CD4-positive, alpha-beta T cell (primary cell): ENCODE measurements at places on chromosomes 16 and 17.

DNA sequence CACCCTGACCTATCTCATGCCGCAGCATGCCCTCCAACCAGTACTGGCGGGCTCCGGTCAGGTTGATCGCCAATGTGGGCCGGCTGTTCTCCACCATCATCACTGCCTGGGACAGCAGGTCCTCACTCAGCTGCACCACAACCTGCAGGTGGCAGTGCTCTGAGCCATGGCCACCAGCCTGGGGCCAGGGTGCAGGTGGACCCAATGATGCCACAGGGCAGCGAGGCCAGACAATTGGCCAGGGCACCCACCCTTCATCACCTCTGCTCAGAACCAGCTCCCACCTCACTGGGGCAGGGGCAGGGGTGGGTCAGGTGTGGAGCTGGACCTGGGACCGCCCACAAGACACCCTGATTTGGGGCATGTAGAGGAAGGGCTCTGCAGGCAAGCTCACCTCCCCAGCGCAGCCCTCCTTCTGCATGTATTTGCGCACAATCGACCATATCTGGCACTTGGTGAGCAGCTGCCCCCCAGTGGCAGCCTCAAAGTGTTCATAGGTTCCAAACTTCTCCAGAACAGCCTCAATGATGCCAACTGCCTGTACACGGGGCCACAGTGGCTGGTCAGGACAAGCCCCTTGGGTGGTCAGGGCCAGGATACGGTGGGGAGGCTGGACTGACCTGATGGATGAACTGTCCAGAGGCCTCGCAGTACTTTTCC is 4.2 kb downstream of the MATCAP1 start:
- DNase-seq, result no peak

DNA sequence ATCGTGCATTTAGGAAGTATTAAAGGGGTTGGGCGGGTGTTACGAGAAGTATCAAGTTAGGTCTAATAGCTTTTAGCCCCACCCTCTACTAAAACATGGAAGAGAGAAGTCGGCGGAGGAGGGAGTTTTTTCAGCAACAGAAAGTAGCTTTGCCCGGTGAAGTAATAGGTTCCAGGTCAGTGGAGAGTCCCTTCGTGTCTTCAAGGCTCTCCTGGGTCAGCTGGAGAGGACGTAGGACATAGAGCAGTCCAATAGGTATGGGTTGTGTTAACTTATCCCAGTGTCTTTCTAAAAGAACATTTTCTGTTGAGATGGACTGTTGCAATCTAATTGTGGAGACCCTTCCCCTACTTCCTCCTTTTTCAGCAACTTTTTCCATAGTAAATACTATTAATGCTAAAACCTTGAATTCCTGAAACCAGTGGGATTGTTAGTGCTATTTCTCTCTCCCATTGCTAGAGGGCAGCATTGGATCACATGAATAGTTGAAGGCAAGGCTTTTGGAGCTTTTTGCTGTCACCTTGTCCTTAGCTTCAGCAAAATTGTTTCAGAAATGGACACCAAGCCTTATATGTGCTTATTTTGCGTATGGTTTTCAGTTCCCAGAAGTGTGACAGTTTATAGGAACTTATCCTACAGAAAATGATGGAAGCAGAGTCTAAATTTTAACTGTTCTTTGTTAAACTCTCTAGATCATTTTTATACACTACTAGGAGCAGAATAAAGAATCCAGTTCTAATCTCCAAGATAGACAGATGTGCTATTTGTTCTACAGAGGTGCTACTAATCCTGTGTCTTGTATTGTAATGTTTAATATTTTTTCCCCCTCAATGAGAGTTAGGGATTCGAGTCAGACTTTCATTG is 38.4 kb downstream of the UTP18 start:
- no peak for DNase-seq

- no peak for DNase-seq
These were observed 44.8 kb downstream of the PITPNC1 start for GRCh38 chr17:67421869-67422273.

- no peak for DNase-seq
These were observed 30.2 kb downstream of the BMERB1 start for GRCh38 chr16:15464401-15465186.

DNA sequence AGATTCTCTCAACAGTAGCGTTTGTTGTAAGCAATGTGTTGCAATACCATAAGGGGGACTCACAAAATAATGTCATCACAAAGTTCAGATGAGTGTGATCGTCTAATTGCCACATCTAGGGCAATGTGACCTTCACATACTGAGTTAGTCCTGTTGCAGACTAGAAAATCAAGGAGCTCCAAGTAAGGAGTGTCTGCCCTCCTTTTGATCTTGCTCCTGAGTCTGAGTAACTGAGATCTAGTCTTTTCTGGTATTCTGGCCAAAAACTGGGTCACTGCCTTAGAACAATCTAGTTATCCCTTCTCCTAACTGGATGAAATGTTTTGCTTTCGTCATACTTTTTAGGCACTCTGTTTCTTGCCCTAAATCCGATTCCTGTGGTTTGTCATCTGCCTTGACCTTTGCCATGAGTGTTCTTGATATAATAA is 712.1 kb downstream of the CDH11 start:
- no peak for DNase-seq

GRCh38 chr16:86384980-86385379 is 125.3 kb upstream of the FOXF1 start:
- DNase-seq, result no peak

- DNase-seq, result no peak
These were observed 21.5 kb downstream of the TAT start for GRCh38 chr16:71555230-71555891.

DNA sequence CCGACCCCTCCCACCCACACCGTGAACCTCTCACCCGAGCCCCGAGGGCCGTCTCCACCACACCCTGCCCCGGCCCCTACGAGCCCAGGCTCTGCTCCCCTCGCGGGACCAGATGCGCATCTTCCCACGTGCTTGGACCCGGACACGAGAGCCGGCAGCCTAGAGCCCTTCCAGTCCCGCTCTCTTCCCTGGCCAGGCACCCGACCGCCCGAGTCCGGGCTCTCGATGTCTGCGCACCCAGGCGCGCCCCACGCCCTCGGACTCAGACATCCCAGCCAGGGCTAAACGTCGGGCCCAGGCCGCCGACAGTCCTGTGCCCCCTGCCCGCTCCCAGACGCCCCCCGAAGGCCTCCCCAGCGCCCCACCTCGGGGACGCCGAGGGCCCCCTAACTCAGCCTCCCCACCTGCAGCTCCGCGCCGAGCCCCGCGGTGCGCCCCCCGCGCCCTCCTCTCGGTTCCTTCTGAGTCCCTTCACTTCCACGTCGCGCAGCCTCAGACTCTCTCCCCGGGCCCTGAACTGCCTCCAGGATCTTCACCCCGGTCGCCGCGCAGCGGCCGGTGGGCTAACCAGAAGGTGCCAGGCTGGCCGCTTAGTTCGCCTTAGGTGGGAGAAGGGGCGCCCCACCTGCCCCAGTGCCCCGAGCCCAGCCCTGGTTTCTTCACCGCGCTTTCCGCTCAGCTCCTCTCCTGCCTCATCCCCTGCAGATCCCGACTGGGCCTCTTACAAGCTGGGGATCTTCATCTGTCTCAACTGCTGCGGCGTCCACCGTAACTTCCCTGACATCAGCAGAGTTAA is 688 bp downstream of the ADAP2 start:
- no peak for DNase-seq

DNA sequence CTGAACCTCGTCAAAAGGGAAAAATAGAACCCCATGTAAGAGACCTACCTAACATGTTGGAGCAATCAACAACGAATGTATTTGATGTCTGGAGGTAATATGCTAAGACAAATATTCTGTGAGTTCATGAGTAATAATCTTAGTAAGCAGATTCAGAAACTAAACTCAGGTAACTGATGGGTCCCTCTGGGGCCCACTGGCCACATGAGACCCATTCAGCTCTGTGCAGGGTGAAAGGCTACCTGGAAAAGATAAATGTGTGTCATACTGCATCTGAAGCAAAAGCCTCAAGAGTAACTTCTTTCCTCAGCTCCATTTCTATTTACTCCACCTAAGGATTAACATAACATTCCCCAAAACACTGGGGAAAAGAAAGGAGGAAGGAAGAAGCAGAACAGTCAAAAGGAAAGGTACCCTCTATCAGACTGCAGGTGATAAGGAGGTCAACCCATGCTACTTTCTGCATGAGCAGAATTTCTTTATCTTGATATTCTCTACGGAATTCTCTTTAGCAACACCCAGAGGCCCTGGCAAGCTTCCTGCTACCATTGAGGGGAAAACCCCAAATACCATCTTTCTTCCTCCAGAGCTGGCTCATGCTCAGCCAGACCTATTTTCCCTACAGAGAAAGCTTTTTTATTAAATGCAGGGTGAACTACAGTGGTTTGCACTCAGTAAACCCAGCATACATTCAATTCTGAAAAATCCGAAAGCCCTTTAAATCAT is 37.7 kb upstream of the ABCA6 start:
- no peak for DNase-seq

DNA sequence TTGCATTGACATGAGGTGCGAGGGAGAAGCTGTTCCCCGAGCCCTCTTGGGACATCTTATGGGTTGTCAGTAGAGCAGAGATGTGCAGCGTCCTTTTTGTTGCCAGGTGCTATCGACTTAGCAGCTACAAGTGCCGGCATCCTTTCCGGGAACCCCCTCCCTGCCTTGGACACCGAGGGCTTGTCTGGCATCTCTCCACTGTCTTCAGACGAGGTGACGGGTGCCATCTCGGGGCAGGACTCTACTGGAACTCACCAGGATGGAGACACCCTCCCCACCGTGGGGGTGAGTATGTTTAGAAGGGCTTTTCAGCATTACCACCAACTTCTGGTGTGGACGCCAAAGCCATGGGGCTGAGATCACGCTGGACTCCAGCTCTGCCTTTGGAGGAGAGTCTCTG is 11.8 kb upstream of the JPT2 start:
- no peak for DNase-seq
